ENCODE measurements at places on chromosomes 5 and 9. TPM values are rescaled to one million over a fixed set of nuclear protein-coding genes. Genes with fewer than 3 reads are reported as not detected.

- no peak overlapping the region for H3K27ac ChIP-seq
- no peak overlapping the region for H3K4me3 ChIP-seq
- H3K36me3 ChIP-seq = no peaks in the 10 kb centered on the region
- H3K4me1 ChIP-seq = peaks cover 17% of the 10 kb centered on the region
Observed at GRCh38 chr9:33437898-33438297, 9.5 kb downstream of the AQP3 start.

- no peak overlapping the region for H3K4me3 ChIP-seq
- H3K27ac ChIP-seq = 0 out of 2 replicates have a peak overlapping the region, but pooled peaks have one; percentile 4
- peaks cover 7% of the 10 kb centered on the region for H3K4me1 ChIP-seq
- no peak for DNase-seq
Observed at GRCh38 chr9:30967476-30967875, 1417.0 kb upstream of the ACO1 start.

Gene TRIP13
- total RNA-seq = 33.7 TPM

GRCh38 chr5:162817364-162817763 is 620.0 kb upstream of the CCNG1 start:
- DNase-seq = no peak
- H3K36me3 ChIP-seq = no peaks in the 10 kb centered on the region
- no peak overlapping the region for H3K27ac ChIP-seq
- no peaks in the 10 kb centered on the region for H3K27me3 ChIP-seq
- peaks cover 4% of the 10 kb centered on the region for H3K4me1 ChIP-seq

Gene DBH
- 0.24 TPM for total RNA-seq

DNA sequence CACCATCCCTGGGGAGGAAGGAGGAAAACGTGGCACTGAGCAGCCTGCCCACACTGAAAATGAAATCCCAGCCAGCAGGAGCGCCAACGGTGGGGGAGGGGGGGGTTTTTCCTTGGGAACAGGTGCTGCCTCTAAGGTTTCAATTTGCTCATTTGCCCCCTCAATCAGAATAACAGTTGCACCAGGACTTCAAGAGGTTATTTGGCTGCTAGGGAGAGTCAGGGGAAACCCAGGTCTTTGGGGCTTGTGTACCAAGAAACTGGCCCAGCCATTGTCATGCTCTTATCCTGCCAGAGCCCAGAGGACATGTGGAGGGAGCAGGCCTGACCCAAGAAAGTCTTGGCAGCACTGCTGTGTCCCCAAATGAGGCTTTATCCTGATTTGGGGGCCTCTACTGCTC is 66.5 kb downstream of the NDFIP1 start:
- peaks cover 39% of the 10 kb centered on the region for H3K4me1 ChIP-seq
- H3K4me3 ChIP-seq = no peak overlapping the region
- no peaks in the 10 kb centered on the region for H3K27me3 ChIP-seq
- peaks cover 6% of the 10 kb centered on the region for H3K36me3 ChIP-seq

GRCh38 chr9:4061717-4062116 is 238.2 kb downstream of the GLIS3 start:
- peaks cover 23% of the 10 kb centered on the region for H3K36me3 ChIP-seq
- no peaks in the 10 kb centered on the region for H3K27me3 ChIP-seq
- DNase-seq = no peak

DNA sequence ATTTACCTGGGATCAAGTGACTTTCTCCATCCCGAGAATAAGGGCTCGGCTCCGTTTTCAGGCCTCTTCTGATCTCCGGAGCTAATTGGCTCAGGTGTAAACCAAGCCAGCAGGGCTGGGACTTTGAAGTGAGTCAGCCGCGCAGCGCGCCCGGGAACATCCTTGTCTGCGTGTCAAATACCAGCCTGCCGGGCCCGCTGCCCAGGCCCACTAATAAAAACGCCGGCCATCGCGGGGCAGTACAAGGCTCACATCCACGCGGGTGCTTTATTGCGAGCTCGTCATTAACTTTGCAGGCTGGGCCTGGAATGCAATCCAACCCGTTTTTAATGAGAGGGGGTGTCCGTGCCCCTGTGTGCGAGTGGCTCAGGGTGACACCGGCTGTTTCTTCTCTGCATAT is 416.8 kb downstream of the IRX2 start:
- H3K27ac ChIP-seq = no peak overlapping the region
- H3K27me3 ChIP-seq = no peaks in the 10 kb centered on the region
- peaks cover 12% of the 10 kb centered on the region for H3K4me1 ChIP-seq
- no peaks in the 10 kb centered on the region for H3K36me3 ChIP-seq

DNA sequence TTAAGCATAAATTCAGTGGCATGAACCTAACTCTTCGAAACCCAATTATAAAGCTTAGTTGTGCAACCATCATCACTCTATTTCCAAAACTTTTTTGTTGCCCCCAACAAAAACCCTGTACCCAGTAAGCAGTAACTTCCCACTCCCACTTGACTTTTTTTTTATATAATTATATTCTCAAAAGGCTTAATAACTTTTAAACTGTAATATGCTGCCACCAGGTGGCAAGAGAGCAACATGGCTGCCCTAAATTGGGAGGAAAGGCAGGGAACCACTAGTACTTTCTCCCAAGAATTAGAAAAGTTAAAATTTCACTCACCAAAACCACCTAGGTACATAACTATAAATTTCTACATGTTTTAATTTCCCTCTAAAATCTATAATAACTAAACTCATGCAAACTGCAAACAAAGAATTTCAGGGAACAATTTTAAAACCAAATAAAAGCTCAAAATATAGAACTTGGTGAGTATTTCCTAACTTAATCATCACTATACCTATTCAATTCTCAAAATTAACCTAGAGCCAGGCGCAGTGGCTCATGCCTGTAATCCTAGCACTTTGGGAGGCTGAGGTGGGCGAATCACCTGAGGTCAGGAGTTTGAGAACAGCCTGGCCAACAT is 50.2 kb upstream of the RNF38 start:
- no peaks in the 10 kb centered on the region for H3K27me3 ChIP-seq
- DNase-seq = no peak
- H3K4me3 ChIP-seq = no peak overlapping the region
- H3K27ac ChIP-seq = peak overlapping the region; percentile 74

DNA sequence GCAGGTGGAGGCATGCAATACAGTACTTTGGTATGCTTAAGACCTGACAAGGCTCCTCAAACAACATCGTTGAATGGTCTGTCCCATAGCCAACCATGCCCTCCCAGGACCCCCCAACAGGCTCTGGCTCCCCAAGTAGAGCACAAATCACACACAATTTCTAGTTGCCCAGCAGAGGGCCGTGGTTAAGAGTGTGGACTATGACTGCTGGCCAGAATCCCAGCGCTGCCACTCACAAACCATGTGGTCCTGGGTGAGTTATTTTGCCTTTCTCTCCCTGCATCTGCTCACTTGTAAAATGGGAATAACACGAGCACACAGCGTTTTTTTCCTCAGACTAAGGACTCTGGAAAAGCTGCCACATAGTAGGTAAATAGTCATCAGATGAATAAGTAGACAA is 6.5 kb downstream of the CKMT2 start:
- H3K4me3 ChIP-seq = no peak overlapping the region
- peaks cover 6% of the 10 kb centered on the region for H3K36me3 ChIP-seq
- no peak overlapping the region for H3K27ac ChIP-seq
- no peak for DNase-seq

Gene EIF4E1B
- 1.1 TPM for total RNA-seq

Gene CDC25C
- total RNA-seq = 15.0 TPM

- no peak overlapping the region for H3K27ac ChIP-seq
- no peaks in the 10 kb centered on the region for H3K27me3 ChIP-seq
- no peak overlapping the region for H3K4me3 ChIP-seq
- H3K36me3 ChIP-seq = no peaks in the 10 kb centered on the region
- peaks cover 85% of the 10 kb centered on the region for H3K4me1 ChIP-seq
- DNase-seq = no peak
Observed at GRCh38 chr5:14263699-14264098, 120.6 kb downstream of the TRIO start.

Gene ROPN1L
- total RNA-seq = not detected

DNA sequence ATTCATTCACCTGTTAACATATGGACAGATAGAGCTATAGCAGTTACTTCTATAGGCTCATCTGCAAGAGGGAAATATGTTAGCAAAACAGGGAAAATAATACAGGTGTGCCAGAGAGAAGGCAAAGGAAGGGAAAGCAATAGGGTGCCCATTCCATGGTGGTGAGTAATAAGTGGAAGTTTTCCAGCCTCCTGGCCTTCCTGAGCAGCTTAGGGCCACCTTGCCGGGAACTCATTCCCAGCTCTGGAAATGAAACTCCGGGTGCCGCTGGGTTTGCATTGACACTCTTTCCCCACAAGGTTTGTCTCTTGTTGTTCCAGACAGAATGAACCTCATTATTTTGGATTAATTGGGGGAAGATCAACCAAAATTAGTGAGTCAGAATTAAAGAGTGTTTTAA is 58.4 kb downstream of the SLC1A3 start:
- peaks cover 45% of the 10 kb centered on the region for H3K4me1 ChIP-seq
- H3K4me3 ChIP-seq = no peak overlapping the region
- no peaks in the 10 kb centered on the region for H3K27me3 ChIP-seq
- DNase-seq = no peak
- H3K27ac ChIP-seq = no peak overlapping the region

GRCh38 chr5:125451622-125452021 is 705.2 kb upstream of the ZNF608 start:
- DNase-seq = no peak
- no peak overlapping the region for H3K4me3 ChIP-seq
- H3K27ac ChIP-seq = no peak overlapping the region

GRCh38 chr5:119366540-119366881 is 10.7 kb downstream of the TNFAIP8 start:
- H3K27me3 ChIP-seq = no peaks in the 10 kb centered on the region
- DNase-seq = no peak
- no peak overlapping the region for H3K4me3 ChIP-seq

GRCh38 chr9:92253656-92254055 is 39.8 kb downstream of the IARS1 start:
- H3K27ac ChIP-seq = no peak overlapping the region
- DNase-seq = no peak
- H3K4me3 ChIP-seq = no peak overlapping the region
- peaks cover 93% of the 10 kb centered on the region for H3K36me3 ChIP-seq

Gene FCN2
- not detected for total RNA-seq

DNA sequence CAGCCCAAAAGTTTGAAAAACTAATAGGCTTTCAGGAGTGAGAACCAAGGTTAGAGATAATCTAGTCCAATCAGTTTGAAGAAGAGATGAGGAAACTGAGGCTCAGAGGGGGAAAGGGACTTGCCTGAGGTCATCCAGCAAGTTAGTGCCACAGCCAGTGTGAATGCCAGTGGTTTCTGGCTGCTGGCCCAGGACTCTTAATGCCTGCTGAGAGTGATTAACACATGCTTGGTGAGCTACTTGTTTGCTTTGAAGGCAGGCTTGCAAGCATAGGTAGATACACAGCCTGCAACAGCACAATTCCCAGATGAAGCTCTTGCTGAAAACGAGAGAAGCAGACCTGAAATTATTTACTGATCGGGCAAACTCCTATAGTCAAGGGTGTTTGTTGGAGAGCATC is 591.6 kb upstream of the SGCD start:
- no peak overlapping the region for H3K27ac ChIP-seq
- peaks cover 57% of the 10 kb centered on the region for H3K27me3 ChIP-seq
- no peak for DNase-seq
- peaks cover 18% of the 10 kb centered on the region for H3K4me1 ChIP-seq

Gene CLTA
- total RNA-seq = 220 TPM

GRCh38 chr5:95773335-95774059 is 42.4 kb downstream of the RHOBTB3 start:
- H3K27ac ChIP-seq = no peak overlapping the region
- no peaks in the 10 kb centered on the region for H3K36me3 ChIP-seq
- H3K4me3 ChIP-seq = no peak overlapping the region
- H3K27me3 ChIP-seq = no peaks in the 10 kb centered on the region
- DNase-seq = no peak

Gene CBY3
- total RNA-seq = 0.37 TPM

DNA sequence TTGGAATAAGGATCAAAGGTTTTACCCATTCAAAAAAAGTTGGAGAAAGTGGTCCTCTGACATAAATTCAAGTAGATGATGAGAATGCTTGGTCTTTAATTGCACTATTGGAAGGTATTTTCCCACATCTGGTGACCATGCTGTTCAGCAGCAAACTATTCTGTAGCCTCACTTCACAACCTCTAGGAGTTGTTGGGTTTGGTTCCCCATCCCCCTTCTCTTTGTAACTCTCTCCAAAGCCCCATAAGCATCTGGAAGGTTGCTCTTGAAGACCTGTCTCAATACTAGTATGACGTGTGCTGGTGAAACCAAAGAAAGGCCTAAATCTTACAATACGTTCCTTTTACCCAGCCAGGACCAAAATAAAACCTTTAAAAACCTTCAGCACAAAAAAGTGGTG is 8.5 kb downstream of the RGMB start:
- peaks cover 46% of the 10 kb centered on the region for H3K36me3 ChIP-seq
- DNase-seq = no peak
- no peaks in the 10 kb centered on the region for H3K27me3 ChIP-seq
- no peak overlapping the region for H3K27ac ChIP-seq
- peaks cover 63% of the 10 kb centered on the region for H3K4me1 ChIP-seq

Gene CDC37L1
- total RNA-seq = 16.7 TPM

Gene MPDZ
- 38.5 TPM for total RNA-seq

DNA sequence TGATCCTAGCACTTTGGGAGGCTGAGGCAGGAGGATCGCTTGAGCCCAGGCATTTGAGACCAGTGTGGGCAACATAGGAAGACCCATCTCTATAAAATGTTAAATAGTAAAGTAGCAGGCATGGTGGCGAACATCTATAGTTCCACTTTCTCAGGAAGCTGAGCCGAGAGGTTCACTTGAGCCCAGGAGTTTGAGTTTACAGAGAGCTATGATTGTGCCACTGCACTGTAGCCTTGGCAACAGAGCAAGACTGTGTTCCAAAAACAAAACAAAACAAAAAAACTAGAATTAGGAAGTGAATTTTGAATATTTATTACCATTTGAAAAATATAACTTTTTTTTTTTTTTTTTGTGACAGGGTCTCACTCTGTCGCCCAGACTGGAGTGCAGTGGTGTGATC is 26.8 kb upstream of the PAX5 start:
- H3K4me3 ChIP-seq = no peak overlapping the region
- peaks cover 9% of the 10 kb centered on the region for H3K4me1 ChIP-seq
- no peaks in the 10 kb centered on the region for H3K36me3 ChIP-seq
- DNase-seq = no peak

Gene SLC6A19
- not detected for total RNA-seq

Gene IL5
- total RNA-seq = not detected

DNA sequence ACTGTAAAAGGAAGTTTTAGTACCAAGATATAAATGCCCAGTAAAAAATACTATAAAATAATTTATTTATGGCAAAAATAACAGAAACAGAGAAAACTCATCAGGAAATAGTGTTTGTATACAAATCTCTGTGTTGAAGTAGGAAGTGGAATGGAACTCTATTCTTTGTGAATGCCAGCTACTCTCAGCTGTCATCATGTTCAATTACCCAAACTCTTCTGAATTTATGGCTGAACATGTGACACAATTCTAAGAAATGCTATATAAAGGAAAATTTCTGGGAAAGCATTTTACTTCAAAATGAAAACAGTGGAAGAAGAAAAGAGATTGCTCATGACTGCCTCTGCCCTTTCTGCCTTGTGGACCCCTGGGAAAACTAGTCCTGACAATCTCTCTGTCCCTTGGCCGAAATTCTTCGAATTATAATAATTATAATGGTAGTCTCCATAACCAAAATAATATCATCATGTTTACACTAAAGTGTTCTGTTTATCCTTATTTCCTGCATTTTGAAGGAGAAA is 522.3 kb upstream of the ST8SIA4 start:
- no peak overlapping the region for H3K27ac ChIP-seq
- H3K4me3 ChIP-seq = no peak overlapping the region
- no peaks in the 10 kb centered on the region for H3K36me3 ChIP-seq
- no peaks in the 10 kb centered on the region for H3K27me3 ChIP-seq

Gene TGFBI
- total RNA-seq = 7.8 TPM

All from WTC11 (cell line).